ENCODE measurements at places on chromosomes 3 and 15.

DNA sequence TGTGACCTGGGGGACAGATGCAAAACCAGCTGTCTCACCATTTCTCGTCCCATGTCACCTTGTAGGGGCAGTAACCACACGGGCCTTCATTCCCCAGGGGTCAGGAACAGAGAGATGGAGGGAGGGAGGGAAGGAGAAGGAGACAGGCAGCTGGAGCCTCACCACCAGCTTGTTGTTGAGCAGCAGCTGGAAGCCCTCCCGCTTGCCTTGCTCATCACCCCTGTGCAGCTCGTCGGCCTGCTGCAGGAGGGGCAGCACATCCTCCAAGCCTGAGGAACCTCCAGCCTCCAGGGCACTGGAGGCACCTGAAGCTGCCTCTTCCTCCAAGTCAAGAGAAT lies 10.3 kb downstream of the RMDN3 start:
- DNase-seq = no peak

DNA sequence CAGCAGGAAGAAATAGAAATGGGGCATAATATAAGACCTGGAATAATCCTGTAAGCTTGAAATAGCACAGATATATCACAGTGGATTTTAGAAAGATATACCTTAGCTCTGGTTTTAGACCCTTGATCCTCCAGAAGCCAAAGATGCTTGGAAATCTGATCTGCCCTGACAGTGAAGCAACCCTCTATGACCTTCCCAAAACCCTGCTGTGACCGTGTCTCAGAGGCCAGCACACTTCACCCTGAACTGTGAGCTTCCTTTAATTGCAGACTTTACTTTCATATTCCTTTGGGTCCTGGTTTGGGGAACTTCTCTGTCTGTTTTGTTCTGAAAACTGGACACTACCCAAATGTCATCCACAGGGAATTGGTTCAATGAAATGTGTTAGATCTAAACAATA lies 13.0 kb downstream of the MECOM start:
- DNase-seq = no peak

GRCh38 chr3:108030960-108031359 lies 59.9 kb downstream of the CD47 start:
- DNase-seq = no peak

- DNase-seq = peak; percentile 69
These were observed 5.6 kb downstream of the LIMD1 start for GRCh38 chr3:45599984-45600650.

DNA sequence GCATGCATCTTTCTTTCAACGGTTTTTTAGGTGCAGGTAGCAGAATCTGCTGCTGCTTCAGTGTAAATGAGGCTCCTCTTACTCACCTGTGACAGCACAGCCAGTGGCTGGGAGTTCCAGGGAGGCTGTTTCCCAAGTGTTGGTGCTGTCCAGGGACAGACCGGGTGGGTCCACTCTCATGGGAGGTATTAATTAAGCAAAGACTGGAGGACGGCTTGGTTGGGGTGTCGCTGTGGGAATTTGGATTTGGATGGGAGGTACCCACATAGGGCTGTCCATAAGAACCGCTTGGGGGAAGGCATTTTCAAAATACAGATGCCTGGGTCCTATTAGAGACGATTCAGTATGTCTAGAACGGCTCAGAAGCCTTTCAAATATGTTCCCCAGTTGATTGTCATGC lies 42.9 kb downstream of the SV2B start:
- DNase-seq = no peak

DNA sequence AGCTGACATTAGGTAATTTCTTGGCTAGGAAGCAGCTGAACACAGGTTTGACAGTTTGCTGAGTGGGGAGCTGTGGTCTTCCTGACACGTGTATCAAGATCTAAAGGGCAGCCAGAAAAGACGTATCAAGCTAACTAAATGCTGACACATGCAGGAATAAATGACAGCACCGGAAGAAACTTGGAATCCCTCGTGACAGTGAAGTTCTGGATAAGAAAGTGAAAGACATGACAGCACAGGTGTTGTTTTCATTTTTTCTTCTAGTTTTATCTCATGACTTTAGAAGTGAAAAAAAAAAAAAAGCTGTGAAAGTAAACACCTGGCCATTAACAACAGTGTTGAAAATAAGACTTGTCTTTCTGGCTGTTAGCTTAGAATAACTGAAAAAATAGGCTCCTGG lies 48.7 kb downstream of the FGF7 start:
- DNase-seq = no peak

DNA sequence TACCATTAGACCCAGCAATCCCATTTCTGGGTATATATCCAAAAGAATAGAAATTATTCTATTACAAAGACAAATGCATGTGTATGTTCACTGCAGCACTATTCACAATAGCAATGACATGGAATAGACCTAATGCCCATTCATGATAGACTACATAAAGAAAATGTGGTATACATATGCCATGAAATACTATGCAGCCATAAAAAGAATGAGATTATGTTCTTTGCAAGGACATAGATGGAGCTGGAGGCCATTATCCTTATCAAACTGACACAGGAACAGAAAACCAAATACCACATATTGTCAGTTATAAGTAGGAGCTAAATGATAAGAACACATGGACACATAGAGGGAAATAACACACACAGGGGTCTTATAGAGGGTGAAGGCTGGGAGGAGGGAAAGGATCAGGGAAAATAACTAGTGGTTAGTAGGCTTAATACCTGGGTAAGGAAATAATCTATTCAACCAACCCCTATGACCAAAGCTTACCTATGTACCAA lies 366.8 kb downstream of the EDEM1 start:
- no peak for DNase-seq

GRCh38 chr15:40285151-40285550 lies 2.3 kb upstream of the ANKRD63 start:
- no peak for DNase-seq

DNA sequence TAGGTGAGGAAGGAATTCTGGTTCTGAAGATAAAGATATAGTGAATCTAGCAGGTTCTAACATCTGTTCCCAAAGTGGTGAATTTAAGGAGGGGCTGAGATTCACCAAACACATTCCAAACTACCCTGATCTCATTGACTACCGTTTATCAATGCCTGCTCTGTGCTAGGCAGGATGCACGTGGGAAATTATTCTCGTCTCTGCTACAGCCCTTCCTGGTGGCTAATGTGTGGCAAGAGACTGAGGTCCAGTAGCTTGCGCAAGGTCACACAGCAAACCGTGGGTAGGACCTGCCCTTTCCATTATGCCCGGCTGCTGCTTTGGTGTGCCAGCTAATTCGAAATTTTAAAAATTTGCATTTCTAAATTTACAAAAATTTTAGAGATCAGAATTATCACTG lies 209.5 kb upstream of the TRIM42 start:
- DNase-seq = no peak

DNA sequence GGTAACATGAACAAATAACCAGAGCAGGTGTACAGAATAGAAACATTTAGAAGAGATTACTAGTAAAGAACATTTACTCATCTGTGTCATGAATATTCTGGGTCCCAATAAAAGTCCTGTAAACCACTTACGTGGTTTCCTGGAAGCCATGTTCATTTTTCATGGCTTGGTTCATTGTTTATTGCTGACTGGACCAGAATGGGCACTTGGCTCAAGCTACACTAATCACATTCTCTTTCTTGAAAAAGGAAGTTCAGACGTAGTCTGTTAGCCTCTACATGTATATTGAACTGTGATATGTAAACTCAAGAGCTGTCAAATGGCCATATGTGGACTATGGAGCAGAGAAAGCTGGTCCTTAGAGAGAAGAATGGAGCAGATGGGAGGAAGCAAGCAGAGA lies 138.3 kb upstream of the FAM3D start:
- no peak for DNase-seq

- no peak for DNase-seq
These were observed 28.7 kb upstream of the MFSD1 start for GRCh38 chr3:158773166-158773565.

GRCh38 chr3:111577798-111578685 lies 17.1 kb downstream of the ZBED2 start:
- no peak for DNase-seq

DNA sequence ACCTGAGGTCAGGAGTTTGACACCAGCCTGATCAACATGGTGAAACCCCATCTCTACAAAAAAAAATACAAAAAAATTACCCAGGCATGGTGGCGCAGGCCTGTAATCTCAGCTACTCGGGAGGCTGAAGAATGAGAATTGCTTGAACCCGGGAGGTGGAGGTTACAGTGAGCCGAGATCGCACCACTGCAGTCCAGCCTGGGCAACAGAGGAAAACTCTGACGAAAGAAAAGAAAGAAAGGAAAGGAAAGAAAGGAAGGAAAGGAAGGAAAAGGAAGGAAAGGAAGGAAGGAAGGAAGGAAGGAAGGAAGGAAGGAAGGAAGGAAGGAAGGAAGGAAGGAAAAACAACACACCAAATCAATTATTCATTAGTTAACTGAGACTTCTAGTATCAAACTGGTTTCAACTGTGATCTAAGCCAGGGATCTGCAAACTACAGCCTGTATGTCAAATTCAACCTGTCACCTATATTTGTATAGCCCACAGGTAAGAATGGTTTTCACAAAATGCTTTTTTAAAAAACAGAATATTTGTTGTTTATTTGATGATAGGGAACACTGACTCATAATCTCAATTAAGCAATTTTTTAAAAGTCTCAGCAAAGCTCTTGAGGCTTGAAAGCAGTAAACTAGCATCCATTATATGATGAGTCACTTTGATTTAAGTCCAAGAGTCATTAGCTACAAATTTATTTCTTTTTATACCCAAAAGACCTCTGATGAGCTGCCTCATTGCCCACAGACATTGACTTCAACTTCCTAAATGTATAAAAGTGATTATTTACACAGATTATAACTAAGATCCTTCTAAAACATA lies 127.6 kb downstream of the TBL1XR1 start:
- no peak for DNase-seq

DNA sequence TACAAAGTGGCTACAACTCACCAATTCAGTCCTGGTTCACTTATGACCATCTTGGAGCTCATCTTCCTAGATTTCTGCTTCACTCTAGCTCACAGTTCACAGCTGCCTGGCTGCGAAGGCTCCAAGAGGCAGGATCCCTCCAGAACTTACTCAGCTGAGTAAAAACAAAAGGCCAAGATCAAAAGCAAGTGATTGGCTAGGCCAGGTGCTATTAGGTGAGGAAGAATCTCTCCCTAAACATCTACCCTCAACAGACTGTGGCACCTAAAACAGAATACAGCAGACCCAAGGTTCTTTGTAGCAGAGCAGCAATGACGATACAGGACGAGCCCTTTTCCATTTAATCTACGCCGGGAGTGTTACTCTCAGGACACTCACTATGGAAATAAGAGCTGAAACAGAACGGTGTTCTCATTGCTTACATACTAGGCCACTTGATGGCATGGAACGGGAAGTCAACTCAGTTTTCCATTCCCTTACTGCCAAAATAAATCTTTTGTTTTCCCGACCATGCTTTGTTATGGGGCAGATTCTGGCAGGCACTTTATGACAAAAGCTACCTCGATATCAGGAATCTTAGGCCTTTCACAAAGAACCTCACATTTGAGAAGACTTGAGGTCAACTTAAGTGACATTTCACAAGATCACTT lies 901 bp downstream of the ICE2 start:
- no peak for DNase-seq

DNA sequence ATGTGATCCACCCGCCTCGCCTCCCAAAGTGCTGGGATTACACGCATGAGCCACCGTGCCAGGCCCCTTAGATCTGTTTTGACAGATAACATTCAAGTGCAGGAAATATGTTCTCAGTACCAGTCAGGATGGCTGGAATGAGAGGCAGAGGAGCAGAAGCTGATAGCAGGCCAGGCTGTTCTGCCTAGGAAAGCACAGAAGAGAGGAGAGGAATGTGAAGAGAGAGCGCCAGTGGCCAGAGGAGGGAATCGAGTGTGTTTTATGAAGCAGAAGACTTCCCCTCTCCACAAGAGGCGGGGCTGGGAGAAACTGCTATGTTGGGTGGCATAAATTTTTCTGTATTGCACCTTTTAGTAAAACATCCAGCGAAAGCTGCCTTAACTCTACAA lies 32.0 kb upstream of the RYK start:
- DNase-seq = no peak

DNA sequence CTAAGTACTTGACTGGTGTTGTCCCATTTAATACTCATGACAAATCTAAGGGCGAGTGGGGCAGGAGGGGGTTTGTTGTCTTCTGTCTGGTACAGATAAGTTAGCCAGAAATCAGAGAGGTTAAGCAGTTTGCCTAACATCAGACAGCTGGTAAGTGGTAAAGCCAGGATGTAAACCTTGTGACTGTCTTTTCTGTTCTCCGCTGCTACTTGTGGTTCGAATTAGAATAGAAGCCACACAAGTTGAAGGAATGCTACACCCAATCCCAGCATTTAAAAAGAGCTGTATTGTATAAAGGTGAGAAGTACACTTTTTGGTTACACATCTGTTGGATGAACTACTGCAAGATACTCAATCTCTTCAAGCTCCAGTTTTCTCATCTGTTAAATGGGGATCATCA lies 474.7 kb upstream of the SUCLG2 start:
- DNase-seq = no peak

GRCh38 chr15:93974804-93975481 lies 256.4 kb upstream of the MCTP2 start:
- DNase-seq = no peak

DNA sequence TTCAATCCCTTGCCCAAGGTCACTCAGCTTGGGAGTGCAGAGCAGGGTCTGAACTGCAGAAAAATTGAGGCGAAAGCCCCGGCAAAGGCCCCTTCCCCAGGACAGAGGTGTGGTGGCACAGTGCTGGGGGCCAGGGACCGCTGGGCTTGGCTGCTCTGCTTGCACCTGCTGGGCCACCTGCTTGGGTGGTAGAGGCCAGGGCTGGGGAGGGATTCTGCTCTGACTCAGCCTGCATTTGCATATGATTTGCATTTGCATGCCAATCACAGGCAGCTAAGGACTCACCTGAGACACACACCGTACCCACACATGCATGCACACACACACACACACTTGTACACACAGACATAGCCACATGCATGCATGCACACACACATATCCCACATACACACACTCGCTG lies 9.9 kb downstream of the GRM2 start:
- DNase-seq = no peak

DNA sequence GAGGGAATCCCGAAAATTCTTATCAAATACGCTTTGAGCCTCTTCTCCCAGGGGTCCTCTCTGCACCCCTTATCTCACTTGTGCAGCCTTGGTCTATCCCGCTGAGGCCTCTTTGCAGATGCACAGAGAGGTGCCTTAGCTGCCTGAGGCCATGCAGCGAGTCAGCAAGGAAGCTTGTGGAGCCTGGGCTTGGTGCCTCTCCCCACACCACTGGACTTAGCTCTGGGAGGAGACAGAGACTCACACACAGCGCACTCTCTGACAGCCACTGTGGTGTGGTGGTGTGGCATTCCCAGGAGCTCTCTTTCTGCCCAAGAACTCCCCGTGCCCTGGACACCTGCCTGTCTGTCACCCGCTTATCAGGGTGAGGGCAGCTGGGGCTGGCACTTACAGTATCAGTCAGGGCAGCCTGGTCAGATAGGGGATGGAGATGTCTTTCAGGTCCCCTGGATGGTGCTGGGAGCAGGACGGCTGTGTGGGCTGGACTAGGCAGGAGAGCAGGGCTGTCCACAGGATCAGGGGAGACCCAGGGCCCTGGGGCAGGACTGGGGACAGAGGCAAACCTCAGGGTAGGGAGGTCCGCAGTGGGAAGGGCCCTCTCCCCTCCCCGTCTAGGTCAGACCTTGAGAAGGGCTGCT lies 10.2 kb upstream of the LINGO1 start:
- DNase-seq = no peak

- peak; percentile 90 for DNase-seq
These were observed 89.4 kb downstream of the LINGO1 start for GRCh38 chr15:77543159-77543882.

Data from mucosa of gallbladder (tissue), 1 donor.